ENCODE measurements at places on chromosomes 4 and X.

GRCh38 chr4:41526628-41527027, 11.3 kb upstream of the LIMCH1 start:
- DNase-seq: no peak

DNA sequence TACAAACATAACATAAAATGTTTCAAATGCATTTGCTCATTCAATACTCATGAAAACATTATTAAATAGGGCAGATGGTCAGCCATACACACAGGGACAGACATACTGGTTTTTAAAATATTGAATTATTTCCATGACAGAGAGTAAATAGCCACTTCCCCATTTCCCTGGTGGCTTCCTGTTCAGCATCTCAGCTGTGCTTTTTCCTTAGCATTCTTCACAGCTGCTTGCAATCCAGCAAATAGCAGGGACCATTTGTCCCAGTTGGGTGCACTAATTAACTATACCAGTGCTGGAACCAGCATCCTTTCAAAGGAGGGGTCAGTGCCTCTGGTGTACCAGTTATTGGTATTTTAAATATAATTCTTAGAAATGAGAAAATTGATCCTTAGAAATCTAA, 964.7 kb downstream of the RAB28 start:
- no peak for DNase-seq

DNA sequence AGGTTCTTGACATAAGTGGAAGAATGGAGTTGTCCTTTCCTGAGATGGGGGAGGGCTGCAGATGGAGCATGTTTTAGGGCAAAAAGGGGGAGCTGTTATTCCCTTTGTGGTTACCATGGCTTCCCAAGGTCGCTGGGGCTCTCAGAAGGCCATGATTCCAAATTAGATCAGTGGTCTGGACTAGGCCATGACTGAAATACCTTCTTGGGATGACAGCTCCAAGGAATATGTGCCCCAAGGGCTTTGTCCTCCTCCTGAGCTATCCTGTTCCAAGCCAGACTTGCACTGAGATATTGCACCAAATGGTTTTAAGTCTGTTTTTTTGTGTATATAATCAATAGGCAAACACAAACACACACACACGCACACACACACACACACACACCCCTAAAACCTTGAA, 3.0 kb upstream of the RBPJ start:
- no peak for DNase-seq

- no peak for DNase-seq
Observed at GRCh38 chrX:53616946-53617345, 69.6 kb downstream of the HUWE1 start.

DNA sequence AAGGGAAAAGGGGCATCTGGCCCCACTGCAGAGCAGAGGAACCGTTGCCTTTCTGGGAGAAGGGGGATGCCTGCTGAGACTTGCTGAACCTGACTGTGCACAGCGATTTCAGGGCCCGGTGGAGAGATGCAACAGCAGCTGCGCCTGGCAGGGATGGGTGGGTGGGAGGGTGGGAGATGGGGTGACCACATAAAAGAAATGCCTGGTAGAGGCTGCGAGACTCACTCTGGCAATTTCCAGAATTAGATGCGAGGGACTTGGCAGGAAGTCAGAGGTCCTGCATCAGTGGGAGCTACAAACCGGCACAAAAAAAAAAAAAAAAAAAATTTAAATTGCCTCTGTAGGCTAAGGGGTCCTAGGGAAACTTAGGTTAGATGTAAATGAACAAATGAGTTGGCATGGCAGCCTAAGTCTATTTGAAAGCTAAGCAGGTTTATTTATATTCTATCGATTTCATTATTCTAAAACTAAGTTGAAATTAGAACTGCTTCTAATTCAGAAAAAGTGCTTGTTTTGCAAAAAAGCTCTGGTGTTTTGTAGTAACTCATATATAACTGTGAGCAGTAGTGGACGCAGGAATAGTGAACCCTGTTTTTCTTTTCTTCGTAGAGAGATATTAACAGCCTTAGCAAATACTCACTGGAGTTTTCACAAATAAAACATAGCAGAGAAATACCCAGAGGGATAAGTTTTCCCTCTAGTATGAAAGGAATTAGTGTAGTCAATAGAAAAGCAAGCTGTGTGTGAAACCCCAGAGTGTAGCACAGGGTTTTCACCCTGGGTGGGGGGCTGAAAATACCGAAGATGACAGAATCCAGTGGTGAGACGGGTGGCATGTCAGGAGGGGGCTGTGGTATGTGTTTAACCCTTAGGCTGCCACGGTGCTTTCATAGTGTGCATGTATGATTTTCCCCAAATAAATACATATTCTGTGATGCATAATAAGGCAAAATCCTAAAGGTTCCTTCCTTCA, 130.1 kb downstream of the EGF start:
- DNase-seq: no peak

DNA sequence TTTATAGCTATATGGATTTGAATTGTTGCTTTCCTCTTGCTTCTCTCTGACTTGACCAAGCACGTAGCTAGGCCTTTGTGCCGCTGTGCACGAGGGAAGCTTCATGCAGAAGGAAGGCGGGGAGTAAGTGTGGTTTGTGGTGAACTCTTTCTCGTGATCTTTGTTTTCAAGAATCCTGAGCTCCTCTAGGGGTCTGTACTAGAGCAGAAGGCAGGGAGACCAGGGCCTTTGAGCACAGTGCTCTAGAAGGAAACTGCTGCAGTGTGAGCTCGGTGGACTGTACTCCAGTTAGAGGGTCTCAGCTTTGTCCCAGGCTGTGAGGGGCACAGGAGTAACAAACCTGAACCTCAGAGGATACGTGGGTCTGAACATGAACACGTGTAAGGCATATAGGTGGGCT, 49.0 kb downstream of the AGA start:
- no peak for DNase-seq

- no peak for DNase-seq
Observed at GRCh38 chr4:5469151-5469775, 239.1 kb downstream of the EVC2 start.

GRCh38 chrX:131394384-131394783, 105.3 kb upstream of the IGSF1 start:
- no peak for DNase-seq

GRCh38 chr4:2795893-2796848, 3.3 kb downstream of the SH3BP2 start:
- no peak for DNase-seq

- DNase-seq: no peak
Observed at GRCh38 chr4:22192084-22192511, 243.5 kb upstream of the KCNIP4 start.

- no peak for DNase-seq
Observed at GRCh38 chr4:2036866-2037265, 22.3 kb upstream of the NAT8L start.

GRCh38 chr4:159012381-159012780, 90.5 kb upstream of the RAPGEF2 start:
- DNase-seq: peak; percentile 35

GRCh38 chr4:773214-773613, 52.7 kb downstream of the CPLX1 start:
- DNase-seq: no peak

DNA sequence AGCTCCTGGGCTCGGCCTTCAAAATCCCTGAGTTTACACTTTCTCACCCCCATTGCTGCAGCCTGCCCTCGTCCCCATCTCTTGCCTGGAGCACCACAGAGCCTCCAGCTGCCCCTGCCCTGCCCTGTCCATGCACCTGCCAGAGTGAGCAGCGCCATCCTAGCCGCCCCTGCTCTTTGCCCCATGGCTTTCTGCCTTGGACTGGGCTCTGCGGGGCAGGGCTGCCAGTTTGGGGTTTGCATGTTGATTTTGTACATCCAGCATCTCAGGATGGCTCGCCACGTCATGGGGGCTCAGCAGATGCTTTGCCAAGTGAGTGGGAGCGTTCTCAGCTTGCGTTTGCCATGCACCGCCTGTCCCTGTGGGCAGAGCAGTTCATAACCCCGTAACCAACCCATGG, 67.1 kb upstream of the HGFAC start:
- DNase-seq: no peak

GRCh38 chrX:134010690-134011089, 25.3 kb upstream of the GPC3 start:
- DNase-seq: no peak

DNA sequence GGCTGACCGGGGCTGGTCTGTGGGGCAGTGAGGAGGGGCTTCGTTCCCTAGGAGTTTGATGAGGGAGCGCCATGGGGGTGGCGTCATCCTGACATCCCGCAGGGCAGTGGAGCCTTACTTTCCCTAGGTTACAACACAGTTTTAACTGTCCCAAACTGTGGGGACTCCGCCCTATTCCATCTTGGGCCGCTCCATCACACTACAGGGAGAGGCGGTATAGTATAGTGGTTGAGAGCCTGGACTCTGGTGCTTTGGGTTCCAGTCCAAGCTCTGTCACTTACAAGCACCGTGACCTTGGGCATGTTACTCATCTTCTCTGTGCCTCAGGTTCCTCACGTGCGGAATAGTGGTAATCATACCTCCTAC, 44.2 kb downstream of the ZNF185 start:
- no peak for DNase-seq

Measured in GM04504 (cell line).